DMS79 treated with DMSO at 0.1 percent for 48 hours (cell line): ENCODE measurements at places on chromosomes 2 and 18.
A peak's percentile ranks its signal among the peaks of the same experiment; 100 is the strongest.

- DNase-seq = no peak
Observed at GRCh38 chr2:46634905-46635304, 155.5 kb downstream of the TMEM247 start.

GRCh38 chr2:152875701-152876695 lies 157.6 kb downstream of the ARL6IP6 start:
- DNase-seq = no peak

GRCh38 chr2:56132138-56132537 lies 51.7 kb upstream of the CCDC85A start:
- DNase-seq = peak; percentile 7

GRCh38 chr2:229388731-229389130 lies 117.6 kb upstream of the PID1 start:
- DNase-seq = no peak

GRCh38 chr18:32770054-32770665 lies 2.7 kb downstream of the KLHL14 start:
- DNase-seq = peak; percentile 18

- DNase-seq = no peak
Observed at GRCh38 chr2:224869601-224870233, 153.6 kb upstream of the CCDC195 start.

- no peak for DNase-seq
Observed at GRCh38 chr2:34365932-34366331, 766.8 kb upstream of the FAM98A start.

- no peak for DNase-seq
Observed at GRCh38 chr2:57881998-57882888, 164.4 kb upstream of the VRK2 start.

DNA sequence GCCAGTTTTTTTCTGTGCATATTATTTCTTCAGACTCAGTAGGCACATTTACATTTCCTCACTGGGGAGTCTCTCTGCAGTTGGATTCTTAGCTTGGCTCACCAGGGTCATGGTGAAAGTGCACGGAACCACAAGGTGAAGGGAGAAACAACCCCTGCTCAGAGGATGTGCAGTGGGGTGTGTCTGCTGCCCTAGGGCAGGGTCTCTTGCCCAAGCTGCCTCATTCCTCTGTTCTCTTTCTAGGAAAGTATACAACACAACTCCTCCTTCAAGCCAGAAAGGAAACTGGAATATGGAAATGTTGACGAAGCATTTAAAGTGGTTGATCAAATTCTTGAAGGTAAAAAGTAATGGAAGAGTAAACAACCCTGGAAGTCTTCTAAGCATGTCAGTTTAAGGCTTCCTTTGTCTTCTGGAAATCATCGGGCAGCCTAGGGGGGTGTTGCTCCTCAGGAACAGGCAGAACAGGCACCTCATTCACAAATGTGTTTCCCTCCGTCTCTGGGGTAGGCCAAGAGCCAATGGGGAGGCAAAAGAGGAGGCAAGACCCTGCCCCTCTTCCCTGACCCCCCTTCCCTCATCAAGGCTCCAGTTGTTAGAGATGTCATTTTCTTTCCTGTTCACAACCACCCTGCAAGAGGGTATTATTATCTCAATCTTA lies 41.4 kb downstream of the AOX1 start:
- DNase-seq = no peak

- no peak for DNase-seq
Observed at GRCh38 chr2:44578471-44579093, 216.8 kb downstream of the CAMKMT start.

DNA sequence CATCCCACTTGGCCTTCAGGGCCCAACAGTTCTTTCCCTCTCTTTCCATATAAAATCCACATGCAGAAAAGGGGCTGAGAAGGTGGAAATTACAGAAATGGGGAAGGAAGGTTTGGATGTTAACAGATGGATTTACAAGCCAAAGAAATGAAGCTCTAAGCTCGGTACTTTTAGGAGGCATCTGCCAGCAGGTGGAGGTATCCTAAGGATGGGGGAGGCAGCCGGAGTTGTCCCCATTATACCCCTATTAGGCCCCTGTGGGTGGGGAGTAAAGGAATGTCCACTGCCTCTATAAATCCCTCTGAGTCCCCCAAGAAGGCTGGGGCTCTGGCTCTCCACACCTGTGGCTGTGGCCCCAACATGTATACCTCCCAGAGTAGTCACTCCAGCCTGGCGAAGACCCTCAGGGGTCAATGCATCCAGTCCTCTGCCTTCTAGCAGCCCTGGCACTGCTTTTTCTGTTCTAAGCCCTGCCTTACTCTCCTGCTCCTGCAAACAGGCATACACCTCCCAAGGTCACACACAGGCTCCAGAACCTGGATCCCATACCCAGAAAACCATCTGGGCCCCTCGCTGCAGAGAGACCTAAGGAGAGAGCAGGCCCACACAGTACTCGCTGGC lies 1.2 kb downstream of the FBXO41 start:
- DNase-seq = no peak
